ENCODE measurements at places on chromosomes 12 and 14.

GRCh38 chr12:95217377-95218149 is at the start of the genes FGD6 and VEZT:
FGD6 (minus strand) TSS chr12:95217467; CDS start chr12:95217240, 227 bp downstream.
VEZT (plus strand) TSS chr12:95217807; CDS start chr12:95217851, 44 bp downstream.
- DNase-seq = peak; percentile 97

- no peak for DNase-seq
Observed at GRCh38 chr14:105366386-105367074, 31.8 kb upstream of the TEX22 start.

- DNase-seq = no peak
Observed at GRCh38 chr14:50350975-50351374, 38.9 kb downstream of the DMAC2L start.

DNA sequence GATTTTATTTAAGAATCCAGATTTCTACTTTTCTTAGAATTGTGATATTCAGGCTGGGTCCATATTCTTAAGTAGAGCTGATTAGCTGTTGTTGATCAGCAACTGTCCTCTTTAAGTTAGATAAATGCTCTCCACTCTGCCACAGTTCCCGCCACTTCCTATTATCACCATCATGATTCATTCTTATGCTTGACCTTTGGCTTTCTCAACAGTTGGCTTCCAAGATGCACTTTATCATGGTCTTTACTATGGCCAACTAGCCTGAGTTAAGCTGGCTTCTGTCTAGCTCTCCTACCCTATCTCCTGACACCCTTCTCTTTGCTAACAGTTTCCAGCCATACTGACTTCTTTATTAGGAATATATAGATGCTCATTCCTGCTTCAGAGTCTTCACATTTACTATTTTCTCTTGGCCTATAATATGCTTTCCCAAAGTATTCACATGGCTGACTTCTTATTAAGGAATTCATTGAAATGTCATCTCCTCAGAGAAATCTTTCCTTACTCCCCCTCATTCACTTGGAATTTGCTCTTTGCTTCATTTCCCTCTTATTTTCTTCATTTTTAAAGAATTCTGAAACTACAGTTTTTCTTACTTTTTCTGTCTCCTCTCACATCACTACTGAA is 149.0 kb upstream of the IGF1 start:
- DNase-seq = no peak

GRCh38 chr14:22650046-22650739 is 6.0 kb upstream of the OR6J1 start:
- DNase-seq = no peak

- no peak for DNase-seq
Observed at GRCh38 chr14:96729889-96730288, 67.3 kb upstream of the VRK1 start.

DNA sequence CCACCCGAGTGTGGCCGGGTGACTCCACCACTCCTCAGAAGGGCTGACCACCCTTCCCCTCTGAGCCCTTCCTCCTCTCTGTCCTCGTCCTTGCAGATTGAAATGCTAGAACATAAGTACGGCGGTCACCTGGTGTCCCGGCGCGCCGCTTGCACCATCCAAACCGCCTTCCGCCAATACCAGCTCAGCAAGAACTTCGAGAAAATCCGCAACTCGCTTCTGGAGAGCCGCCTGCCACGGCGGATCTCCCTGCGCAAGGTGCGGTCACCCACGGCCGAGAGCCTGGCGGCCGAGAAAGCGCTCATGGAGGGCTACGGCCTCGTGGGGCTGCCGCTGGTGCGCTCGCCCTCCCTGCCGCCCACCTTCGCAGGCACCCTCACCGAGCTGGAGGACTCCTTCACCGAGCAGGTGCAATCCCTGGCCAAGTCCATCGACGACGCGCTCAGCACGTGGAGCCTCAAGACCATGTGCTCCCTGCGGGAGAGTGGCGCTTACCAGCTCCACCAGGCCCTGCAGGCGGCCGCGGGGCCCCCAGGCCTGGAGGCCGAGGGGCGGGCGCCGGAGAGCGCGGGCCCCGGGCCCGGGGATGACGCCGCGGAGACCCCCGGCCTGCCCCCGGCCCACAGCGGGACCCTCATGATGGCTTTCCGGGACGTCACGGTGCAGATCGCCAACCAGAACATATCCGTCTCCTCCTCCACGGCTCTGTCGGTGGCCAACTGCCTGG is 71.8 kb downstream of the IQSEC3 start:
- DNase-seq = no peak

DNA sequence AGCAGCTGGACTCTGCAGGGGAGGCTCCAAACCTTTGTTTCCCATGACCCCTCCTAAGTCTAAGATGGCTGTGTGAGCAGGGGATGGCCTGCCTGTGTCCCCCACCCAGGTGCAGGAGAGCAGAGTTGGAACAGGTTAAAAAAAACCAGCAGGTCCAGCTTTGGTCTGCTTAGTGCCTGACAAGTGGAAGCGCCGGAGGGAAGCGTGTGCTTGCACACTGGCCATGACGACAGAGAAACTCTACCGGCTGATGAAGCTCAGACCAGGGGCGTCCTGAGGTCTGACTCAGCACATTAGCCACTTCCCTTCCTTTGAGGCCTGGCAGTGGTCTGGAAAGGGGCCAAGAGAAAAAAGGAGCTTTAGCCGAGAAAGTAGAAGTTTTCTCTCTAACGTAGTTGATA is 280.1 kb downstream of the VRK1 start:
- no peak for DNase-seq

GRCh38 chr14:90962505-90963109 is 97.8 kb downstream of the RPS6KA5 start:
- DNase-seq = no peak

DNA sequence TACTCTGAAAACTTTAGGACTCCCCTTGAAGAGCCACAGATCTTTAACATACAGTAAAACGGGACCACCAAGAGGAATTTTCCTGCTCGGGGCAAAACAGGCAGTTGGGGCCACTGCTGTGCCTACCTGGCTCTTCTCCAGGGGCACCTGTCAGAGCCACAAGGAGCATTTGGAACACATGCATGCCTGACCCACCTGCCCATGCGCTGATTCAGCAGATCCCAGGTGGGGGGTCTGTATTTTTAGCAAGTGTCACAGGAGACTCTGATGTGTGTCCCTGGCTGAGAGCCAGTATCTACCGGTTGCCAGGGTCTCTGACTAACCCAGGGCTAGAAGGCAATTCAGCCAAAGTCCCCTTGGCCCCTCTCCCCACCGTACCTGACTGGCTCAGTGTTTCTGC is 6.5 kb downstream of the CTDSP2 start:
- DNase-seq = no peak

GRCh38 chr12:31031951-31032335 is 41.7 kb upstream of the DDX11 start:
- no peak for DNase-seq

All from activated effector memory CD4-positive, alpha-beta T cell treated with Interleukin-2 at 50 U/mL for 16 hours (primary cell).